ENCODE measurements at places on chromosomes 3 and 15.
A peak's percentile ranks its signal among the peaks of the same experiment; 100 is the strongest.

DNA sequence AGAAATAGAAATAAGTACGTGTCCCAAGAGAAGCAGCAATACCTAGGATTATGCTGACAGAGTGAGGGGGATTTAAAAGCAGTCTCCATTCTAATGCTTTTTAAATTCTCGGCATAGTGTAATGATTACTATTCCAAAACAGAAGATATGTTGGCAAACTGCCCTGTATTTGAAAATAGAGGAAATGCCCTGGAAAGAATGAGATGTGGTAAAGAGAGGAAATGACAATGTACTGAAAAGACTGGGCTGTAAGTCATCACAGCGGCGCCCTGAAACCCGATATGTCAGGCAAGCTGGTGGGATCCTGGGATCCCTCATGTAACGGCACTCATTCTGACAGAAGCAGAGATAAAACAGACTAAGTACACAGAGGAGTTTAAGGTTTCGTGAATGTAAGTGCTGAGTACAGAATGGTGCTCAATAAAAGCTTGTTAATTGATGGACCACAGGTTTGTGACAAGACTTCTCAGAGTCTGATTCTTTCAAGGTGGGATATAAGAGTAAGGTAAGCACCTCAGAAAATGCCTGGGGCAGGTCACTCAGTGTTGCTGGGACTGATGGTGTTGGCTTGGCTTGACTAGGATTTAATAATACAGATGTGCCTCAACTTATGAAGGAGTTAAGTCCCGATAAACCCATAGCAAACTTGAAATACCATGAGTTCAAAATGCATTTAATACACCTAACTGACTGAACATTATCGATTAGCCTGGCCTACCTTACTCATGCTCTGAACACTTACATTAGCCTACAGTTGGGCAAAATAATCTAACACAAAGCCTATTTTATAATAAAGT, 91.4 kb downstream of the NFKBIZ start:
- peak; percentile 47 for DNase-seq

GRCh38 chr3:179398574-179399231, 51.2 kb downstream of the MFN1 start:
- DNase-seq, result no peak

GRCh38 chr15:64361259-64361658, 5.3 kb upstream of the CSNK1G1 start:
- DNase-seq, result no peak

DNA sequence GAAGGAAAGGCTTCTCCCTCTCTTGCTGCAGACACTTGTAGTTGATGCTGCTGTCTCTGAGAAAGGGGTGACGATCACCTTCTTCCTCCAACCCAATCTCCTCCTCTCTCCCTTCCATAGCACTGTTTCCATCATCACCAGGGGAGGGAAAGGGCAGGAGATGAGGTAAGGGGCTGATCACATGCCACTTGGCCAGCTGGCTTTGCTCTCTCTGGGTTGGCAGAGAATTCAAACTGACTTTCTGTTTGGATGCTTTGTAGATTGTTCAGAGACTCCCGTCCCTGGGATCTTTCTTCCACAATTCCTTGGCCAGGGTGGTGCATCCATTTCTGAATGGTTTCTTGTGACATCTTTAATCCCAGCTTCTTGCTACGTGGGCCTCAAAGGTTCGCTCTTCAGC, 43.2 kb upstream of the ZNF148 start:
- no peak for DNase-seq

DNA sequence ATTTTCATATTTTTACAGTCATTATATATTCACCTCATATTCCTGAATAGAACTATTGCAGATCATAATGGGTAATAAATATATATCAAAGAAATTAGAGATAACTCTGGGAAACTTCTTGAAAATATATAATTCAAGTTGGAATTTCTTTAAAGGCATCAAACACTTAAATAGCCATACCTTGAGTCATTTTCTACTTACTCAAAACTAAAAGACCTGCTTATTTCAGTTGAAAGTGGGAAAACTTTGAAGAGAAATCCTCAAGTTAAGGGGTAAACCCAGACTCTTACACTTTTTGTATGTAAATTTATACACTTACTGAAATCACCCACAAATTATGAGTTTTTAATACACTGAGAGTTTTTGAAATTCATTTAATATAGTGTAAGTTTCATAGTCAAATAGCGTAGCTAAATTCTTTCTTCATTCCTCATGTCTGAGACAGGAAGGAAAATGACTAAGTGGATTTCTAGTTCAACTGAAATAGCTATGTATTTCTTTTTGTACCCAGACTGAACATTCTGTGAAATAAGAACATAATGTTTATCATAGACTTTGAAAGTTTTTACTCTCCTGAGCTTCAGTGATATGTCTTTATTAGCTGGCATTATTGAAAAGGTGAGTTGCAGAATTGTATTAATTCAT, 4.6 kb upstream of the ALCAM start:
- no peak for DNase-seq

DNA sequence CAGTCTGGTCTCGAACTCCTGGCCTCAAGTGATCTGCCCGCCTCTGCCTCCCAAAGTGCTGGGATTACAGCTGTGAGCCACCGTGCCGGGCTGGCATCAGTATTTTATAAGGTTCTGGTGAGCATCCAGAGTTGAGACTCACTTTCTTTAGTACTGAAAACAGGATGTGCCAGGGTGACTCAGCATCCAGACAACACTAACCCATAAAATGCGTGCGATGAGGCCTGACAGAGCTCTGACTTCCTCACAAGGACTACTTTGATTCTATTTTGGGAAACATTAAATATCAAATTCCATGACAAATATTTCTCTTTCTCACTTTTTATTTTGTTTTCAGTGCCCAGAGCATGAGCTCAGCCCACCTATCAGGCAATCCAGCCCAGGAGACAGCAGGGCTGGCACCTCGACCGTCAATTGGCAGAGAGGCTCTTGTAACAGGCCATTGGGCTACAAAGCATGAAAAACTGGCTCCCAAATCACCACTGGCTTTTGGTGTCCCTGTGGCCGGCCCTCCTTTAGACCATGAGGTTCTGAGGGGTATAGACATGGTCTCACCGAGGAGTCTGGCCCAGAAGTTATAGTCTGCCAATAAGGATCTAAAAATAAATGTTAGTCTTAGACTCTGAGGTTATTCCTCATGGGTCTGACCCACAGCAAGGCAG, 75.0 kb downstream of the FEM1B start:
- DNase-seq, result no peak

All from muscle of arm (tissue), 14 donors.